Left renal pelvis (tissue), 4 donors: ENCODE measurements at places on chromosomes 12 and 14. TPM values are rescaled to one million over a fixed set of nuclear protein-coding genes. Genes with fewer than 3 reads are reported as not detected.

The SIX4 gene
- 7.0 TPM for polyA plus RNA-seq

DNA sequence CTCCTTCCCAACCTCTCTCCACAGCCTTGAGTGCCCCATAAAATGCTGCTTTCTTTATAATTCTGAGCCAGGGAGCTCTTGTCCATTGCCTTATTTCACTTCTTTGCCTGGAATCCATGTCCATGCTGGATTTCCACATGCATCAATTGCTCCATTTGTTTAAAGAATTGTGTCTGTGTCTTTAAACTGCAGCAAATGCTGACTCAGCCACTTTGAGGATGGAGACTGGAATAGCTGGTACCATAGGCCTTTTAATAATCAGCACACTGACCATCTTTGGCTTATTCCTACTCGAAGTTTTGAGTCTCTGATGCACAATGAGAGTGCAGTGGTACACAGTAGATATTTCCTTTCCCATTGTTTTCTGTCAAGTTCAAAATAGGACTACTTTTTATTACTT lies 318.8 kb downstream of the LRIG3 start:
- no peak for DNase-seq

- no peak for DNase-seq
Measured at GRCh38 chr12:92363295-92364146, 217.9 kb upstream of the BTG1 start.

DNA sequence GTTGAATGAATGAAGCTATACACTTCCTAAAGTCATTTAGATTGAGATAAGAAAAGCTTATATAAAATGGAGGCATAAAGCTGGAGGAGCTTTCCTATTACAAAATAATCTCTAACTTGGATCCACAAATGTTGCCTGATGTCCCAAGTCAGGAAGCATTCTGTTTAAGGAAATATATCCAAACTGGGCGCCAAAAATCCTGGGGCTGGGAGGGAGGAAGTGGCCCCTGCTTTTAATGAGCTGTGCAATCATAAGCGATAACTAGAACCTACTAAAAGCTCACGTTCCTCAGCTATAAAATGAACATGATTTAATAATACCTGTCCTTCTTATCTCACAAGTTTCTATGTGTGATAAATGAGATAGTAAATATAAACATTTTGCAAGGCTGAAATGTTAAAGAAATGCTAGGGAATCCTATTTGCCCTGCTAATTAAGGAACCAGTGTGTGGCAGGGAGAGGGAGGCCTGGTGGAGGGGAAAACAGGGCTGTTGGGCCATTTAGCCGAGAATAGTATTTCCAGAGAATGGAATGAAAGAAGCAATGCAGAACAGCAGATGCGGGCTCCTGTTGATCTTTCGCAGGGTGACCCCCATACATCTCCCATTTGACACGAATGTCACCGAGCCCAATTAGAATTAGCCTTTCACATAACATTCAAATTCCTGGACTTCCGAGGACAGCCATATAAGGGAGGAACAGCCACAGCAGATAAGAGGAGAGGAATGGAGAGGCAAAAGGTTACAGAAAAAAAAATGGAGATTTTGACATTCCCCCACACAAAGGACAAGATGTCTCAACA lies 25.9 kb downstream of the DUSP6 start:
- no peak for DNase-seq

- DNase-seq, result no peak
Measured at GRCh38 chr12:99235381-99235780, 412.2 kb upstream of the GARIN6 start.

The TPPP2 gene
- 2.6 TPM for polyA plus RNA-seq

DNA sequence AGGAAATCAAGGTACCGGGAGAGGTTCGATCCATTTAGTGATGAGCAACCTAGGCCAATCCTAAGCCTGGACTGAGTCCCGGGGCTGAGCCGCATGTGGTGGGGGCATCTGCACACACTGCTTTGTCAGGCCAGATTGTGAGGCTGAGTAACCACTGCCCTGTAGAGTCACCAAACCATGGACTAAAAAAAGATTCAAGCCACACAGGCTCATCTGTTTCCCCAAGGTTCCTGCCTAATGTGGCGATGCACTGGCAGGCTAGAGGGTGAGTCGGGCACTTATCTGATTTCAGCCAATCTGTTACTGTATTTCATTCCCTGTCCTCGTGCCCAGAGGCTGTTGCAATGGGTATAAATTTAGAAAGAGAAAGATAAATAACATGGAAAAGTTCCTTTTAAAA lies 140.8 kb downstream of the TTC7B start:
- DNase-seq, result no peak

DNA sequence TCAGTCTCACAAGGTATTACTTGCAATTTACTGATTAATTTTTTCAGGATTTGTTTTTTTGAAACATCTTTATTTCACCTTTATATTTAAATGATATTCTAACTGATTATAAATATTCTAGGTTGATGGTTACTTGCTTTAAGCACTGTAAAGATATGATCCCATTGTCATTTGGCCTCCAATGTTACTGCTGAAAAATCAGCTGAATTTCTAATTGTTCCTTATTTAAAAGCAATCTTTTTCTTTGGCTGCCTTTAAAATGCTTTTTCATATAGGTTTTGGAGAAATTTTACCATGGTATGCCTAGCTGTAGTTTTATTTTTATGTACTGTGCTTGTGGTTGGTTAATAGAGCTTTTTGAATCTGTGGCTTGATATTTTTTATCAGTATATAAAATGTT lies 275.6 kb upstream of the PPFIA2 start:
- no peak for DNase-seq

- no peak for DNase-seq
Measured at GRCh38 chr12:1022032-1022970, 31.3 kb downstream of the ERC1 start.

DNA sequence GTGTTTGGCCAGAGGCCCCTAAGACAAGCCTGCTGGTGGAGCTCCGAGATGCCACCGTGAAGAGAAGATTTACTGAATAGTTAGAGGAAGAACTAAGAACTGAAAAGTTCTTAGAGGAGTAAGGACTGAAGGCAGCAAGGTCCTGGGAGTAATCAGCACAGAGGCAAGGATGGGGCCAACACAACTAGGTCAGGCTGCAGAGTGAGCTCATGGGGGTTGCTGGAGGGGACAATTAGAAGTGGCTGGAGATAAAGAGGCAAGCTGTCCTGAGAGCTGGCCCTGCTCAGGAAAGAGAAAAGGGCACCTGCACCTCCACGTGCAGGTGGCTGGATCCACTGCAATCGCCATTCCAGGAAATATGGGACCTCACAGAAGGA lies 52.7 kb downstream of the NFKBIA start:
- no peak for DNase-seq

The FAM222A gene
- polyA plus RNA-seq, result 10.1 TPM

DNA sequence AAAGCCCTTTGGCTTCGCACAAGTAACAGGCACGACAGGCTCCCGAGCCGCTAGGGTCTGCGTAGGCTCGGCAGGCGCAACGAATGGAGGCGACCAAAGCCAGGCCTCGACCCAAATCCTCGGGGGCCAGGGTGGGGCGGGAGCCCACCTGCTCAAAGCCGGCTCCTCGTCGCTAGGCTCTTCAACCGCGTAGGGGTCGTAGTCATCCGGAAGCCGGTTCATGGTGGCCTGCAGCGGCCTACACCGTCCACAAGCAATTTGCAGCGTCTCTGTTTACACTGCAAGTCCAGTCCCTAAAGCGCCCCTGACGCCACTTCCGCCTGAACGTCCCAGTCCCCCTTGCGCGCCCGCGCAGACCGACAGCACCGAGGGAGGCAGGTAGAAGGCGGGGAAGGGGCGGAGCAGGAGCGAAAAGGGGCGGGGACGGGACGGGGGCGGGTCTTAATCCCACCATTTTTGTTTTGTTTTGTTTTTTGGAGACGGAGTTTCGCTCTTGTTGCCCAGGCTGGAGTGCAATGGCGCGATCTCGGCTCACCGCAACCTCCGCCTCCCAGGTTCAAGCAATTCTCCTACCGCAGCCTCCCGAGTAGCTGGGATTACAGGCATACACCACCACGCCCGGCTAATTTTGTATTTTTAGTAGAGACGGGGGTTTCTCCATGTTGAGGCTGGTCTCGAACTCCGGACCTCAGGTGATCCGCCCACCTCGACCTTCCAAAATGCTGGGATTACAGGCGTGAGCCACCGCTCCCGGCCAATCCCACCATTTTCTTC lies at the start of gene EAPP:
EAPP (minus strand) TSS at position 295 of the 774 bp plus-strand sequence; CDS start at position 222, 73 bp downstream.
- peak; percentile 93 for DNase-seq

DNA sequence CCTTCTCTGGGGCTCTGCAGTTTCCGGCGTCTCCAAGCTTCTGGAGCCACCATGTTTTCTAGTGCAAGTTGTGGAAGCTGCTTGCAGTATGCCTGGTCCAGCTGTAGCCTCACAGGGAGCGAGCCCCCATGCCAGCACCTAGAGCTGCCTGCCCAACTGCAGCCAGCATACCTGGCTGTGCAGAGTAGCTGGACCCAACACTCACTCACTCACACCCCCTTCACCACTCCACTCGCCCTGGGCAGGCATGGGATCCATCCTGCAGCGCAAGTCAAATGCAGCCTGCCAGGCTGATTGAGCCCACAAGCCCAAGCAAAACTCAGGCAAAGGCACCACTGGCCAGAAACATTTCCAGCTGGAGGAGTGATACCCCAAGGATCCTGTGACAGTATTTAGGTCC lies 797.3 kb downstream of the SLC16A7 start:
- no peak for DNase-seq

DNA sequence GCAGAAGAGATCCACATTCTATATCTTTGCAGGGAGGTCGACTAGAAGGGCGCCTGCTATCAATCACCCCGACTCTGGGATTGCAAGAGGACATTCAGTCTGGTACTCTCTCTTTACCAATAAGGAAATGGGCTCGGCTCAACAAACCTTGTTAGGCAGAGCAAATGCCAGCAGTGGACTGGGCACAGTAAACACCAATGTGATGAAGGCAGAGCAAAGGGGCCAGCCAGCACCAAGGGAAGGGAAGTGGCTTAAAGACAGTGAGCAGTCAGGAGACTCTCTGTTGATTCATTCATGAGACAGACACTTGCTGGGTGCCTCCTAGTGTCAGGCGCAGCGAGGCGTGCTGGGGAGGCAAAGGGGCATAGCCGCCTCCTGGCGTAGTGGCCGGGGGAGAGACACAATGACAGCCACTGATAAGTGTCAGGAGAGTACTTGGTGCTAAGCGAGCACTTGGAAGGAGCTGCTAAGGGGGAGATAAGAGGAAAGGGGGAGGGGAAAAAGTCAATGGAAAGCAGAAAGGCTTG lies 34.1 kb downstream of the TMCC3 start:
- no peak for DNase-seq

GRCh38 chr12:67892259-67893021 lies 96.8 kb upstream of the IFNG-AS1 start:
- DNase-seq, result no peak

DNA sequence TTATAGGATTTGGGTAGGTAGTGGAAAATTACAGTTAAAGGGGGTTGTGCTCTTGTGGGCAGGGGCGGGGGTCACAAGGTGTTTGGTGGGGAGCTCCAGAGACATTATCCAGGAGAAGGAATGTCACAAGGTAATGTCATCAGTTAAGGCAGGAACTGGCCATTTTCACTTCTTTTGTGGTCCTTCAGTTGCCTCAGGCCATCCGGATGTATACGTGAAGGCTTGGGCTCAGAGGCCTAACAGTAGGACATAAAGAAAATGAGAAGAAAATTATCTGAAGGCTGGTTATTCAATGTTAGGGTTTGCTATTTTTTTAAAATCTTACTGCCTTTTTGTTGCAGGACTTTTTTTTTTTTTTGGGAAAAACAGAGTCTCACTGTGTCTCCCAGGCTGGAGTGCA lies 2.5 kb upstream of the PSEN1 start:
- no peak for DNase-seq

DNA sequence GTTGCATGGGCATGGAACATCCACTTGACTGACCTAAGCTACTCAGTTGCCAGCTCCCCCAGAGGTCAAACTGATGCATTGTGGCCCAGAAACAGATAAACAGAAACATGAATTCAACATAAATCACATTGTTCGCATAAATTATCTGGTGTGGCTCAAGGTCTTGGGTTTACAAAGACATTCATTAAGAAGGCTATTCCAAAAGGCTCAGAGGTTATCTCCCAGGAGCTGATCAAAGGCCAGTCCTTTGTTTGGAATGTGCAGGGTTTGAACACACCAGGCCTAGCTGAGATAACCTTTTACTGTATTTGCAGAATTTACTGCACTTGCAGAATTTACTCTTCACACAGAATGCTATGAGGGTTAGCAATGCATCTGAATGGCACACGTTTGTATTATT lies 96.4 kb upstream of the DCD start:
- DNase-seq, result no peak

The ARHGDIB gene
- polyA plus RNA-seq, result 43.1 TPM

- DNase-seq, result no peak
Measured at GRCh38 chr12:84594157-84594556, 318.4 kb downstream of the SLC6A15 start.

- no peak for DNase-seq
Measured at GRCh38 chr12:97375310-97375709, 87.3 kb upstream of the RMST start.

- no peak for DNase-seq
Measured at GRCh38 chr12:106098691-106099200, 40.0 kb downstream of the NUAK1 start.

- no peak for DNase-seq
Measured at GRCh38 chr12:15688202-15688736, 100.9 kb downstream of the EPS8 start.

DNA sequence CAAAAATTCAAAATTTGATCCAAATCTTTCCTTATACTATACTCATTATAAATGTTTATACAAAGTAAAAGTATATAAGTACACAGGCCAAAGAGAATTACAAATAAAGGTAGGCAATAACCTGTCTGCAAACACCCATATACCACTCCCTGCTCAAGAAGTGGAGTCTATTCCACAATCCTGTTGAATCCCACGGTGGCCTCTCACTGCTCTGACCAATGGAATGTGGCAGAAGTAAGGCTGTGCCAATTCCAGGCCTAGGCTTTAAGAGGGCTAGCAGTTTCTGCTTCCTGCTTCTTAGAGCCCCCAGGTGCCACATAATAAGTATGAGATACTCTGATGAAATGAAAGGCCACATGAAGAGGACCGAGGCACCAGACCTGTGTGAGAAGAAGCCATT lies 79.8 kb upstream of the CFL2 start:
- DNase-seq, result no peak

The EVL gene
- polyA plus RNA-seq, result 124 TPM
